ENCODE measurements at places on chromosomes 7 and 10.
A peak's percentile ranks its signal among the peaks of the same experiment; 100 is the strongest.

DNA sequence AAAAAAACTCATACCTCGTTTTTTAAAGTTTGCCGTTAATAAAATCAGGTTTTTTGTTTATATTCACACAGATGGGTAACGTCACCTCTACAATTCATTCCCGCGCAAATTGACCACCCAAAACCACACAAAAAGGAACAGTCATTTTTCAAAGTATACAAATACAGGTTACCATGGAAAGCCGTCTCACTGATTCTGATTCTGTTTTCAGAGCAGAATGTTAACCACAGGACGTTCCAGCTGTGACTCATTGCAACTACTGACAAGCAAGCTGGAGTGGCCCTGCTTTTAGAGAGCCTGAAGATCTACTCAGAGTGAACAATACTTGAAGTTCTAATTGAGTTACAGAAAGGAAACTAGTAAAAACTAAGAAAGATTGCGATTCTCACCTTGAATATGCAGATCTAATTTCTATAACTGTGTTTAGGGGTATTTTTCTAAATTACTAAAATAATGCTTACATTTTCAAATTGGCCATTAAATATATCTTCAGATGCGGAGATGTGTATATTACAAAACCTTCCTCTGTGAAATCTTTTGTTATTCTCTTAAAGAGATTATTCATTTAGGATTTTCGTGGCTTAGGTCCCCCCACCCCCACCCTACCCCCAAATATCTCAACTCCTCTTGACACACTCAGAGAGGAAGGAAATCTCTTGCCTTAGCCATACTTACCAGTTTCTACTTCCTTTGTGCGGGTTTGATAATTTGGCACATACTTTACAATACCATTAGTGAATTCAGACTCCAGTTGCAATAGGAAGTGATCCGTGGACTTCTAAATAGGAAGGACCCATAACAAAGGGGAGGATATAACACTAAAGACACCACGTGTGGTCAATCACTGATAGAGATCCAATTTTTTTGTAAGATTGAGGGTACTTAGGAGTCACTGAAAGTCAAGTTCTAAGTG, 106.0 kb downstream of the CUBN start:
- DNase-seq = peak; percentile 96

DNA sequence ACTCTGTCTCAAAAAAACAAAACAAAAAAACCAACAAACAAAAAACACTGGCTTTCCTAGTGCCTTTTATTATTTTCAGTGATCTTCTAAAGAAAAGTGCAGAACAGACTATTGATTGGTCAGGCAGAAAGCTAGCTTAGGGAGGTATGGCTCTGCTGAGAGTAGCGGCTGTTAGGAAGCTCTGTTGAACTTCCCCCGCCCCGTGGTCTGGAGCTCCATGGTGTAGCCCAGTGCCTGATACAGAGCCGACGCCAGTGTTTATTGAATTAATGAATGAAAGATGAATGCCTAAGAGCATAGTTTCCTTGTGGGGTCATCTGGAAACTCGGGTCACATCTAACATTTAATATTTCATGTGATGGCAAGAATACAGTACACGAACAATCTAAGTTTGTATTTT, 90.5 kb upstream of the ARMC3 start:
- no peak for DNase-seq

- peak; percentile 80 for DNase-seq
These were observed 1.1 kb downstream of the WASL start for GRCh38 chr7:123747620-123748141.

GRCh38 chr7:144391823-144392255, 11.7 kb downstream of the NOBOX start:
- DNase-seq = peak; percentile 56

- DNase-seq = peak; percentile 6
These were observed 247.3 kb upstream of the HPS1 start for GRCh38 chr10:98694014-98694413.

GRCh38 chr10:133131734-133132472, 28.1 kb upstream of the KNDC1 start:
- DNase-seq = no peak

GRCh38 chr10:125773687-125774543, 1.7 kb downstream of the MMP21 start:
- DNase-seq = no peak

- peak; percentile 64 for DNase-seq
These were observed 44.0 kb upstream of the GRID1 start for GRCh38 chr10:86410542-86411124.

DNA sequence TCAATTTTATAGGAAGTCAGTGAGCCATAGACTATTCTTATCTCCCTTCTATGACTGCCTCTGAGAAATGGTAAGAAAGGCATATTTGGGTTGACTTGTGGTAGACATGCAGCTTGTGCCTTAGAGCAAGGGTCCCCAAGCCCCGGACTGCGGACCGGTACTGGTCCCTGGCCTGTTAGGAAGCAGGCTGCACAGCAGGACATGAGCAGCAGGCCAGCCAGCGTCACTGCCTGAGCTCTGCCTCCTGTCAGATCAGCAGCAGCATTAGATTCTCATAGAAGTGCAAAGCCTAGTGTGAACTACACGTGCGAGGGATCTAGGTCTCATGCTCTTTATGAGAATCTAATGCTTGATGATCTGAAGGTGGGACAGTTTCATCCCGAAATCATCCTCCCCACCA, 180.6 kb downstream of the SND1 start:
- DNase-seq = no peak
